ENCODE measurements at places on chromosomes 7 and 10.

GRCh38 chr7:78760620-78761355 is 692.7 kb downstream of the MAGI2 start:
- no peak for DNase-seq

DNA sequence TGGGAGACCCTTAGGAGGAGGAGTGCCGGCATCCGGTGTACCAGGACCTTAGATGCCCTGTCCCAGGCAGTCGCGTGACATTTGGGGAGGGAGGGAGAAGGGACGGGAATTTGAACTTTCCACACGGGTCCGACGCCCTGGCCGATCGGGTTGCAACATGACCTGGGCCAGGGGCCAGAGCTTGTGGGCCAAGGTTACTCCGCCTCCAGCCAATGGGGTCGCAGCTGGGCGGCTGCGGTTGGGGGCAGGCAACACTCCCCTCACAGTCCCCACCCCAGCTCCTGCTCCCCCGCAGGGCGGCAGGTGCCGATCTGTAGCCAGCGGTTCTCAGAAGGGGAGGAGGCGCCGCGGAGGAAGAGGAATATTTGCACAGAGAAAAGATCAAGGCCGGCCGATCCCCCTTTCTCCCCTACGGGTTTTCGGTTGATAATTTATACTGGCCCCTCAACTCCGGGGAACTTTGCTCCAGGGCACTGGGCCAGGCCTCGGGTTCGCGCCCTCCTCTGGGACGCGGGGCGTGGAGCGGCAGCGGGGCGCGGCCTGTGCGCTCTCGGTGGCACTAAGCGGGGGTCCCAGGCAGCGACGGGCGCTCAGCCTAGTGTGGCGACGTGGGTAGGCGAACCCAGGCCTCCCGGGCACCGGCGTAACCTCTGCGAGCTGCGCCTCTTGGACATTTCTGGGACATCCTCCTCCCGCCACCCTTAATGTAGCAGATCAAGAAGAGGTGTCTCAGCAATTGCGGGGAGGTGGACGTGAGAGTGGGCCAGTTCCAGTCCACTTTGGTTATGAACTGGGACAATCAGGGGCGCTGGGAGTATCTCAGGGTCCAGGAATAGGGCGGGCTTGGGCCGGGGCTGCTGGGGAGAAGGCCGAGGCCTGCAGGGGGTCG is 1.2 kb downstream of the MLXIPL start:
- DNase-seq, result no peak

DNA sequence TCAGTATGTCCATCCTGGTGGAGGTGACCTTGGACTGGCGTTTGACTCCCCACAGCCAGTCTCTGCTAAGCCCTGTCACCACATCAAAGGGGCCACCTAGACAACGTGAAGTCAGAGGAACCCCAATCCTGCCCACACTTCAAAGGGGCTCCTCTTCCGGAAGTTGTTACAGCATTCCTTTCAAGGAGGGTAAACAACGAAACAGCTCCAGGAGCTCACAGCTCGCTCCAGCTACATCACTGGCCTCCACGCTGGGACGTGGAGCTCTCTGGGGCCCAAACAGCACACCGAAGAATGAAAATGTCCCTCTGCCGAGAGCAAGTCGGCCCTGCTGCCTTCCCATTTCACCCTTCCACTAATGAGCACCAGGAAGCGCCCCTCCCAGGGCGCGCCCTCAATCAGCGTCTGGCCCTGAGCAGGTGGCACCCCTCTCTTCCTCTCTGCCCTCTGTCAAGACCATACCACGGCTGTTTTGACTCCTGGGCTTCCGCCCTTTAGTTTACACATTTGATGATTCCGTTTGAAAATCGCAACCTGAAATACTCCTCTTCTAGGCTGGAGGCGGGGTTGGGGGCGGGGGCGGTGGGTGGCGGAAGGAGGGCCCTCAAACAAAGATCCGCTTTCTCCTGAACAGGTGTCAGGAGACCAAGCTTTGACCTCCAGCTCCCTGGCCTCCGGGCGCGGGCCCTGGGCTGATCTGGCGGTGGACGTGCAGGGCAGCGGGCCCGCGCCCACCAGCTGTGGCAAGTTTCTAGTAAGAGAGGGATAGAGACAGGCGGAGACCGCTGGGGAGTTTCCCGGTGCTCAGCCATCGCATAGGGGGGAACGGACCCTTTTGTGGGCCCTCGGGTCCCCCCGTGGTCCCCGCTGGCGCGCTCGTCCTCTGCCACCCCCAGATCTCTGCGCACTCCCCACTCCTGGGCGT is 53.1 kb upstream of the KDM7A start:
- no peak for DNase-seq

DNA sequence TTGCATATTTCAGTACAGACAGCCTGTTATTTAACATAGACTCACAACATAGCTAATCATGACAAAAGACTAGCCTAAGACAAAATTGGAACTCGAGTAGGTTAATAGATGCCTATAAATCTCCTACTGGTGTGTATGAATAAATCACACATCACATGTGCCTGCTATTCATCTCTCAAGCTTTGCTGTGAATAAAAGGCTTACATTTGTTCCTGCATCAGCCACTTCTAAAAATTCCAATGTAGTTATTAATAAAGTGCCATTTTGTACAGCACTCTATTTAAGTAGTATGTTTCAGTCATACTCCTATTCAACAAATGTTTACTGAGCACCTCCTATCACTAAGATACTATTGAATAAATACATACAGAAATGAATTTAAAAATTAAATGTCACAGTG is 486.3 kb downstream of the NRG3 start:
- DNase-seq, result no peak

- no peak for DNase-seq
These were observed 5.2 kb upstream of the COL26A1 start for GRCh38 chr7:101357433-101357832.

DNA sequence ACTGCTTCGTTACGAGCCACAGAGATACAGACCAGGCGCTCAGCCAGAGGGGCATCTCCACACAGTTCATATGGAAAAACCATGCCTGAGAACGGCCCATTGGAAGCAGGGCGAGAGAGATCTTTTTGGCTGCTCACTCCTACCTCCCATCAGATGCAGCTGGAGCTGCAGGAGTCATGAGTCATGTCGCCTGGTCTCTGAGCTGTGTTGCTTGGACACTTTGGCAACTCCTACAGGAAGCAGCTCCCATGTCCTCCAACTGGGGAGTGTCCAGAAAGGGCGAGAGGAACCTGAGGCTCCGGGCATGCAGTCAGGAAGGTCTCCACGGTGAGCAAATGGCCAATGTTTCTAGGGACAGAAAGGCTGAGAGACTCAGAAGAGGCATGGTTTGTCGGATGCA is 24.9 kb downstream of the INSIG1 start:
- no peak for DNase-seq

DNA sequence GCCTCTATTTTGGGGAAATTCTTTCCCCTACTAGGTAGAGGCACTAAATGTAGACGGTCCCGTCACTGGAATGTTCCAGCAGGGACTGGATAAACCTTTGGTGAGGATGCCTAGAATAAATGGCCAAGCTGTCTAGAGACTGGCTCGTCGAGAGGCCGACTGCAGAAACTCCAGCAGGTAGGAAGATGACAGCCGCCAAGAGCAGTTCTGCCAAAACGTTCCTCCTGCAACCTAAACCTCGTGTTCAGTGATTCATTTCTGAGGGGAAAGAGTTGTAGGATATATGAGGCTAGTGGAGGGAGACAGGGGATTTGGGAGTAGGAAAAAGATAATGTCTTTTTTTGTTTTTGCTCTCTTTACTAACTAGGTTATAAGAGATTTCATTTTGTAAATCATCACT is 184.7 kb upstream of the GDF10 start:
- DNase-seq, result no peak

DNA sequence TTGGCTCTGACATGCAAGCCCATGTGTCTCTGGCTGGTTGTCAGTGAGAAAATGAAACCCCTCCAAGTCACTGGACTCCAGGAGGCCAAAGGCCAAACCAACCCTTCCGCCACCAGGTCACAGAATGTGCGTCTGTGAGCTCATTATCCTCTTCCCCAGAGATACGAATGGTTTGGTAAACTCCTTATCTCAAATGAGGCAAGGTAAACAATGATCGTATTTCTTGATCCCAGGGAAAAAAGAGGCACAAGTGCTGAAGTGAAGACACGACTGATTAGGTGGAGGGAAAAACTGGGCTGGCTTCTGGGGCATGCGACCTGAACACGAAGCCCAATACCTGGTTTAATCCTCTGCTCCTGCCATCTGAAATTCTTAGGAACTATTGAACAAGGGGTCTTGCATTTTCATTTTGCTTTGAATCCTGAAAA is 70.6 kb upstream of the ARID5B start:
- DNase-seq, result no peak

GRCh38 chr10:12503311-12503710 is 154.0 kb downstream of the CAMK1D start:
- DNase-seq, result no peak

GRCh38 chr10:117619223-117619622 is 76.7 kb downstream of the EMX2 start:
- no peak for DNase-seq

- no peak for DNase-seq
These were observed 75.2 kb downstream of the INSIG1 start for GRCh38 chr7:155372782-155373358.

GRCh38 chr7:3910054-3910453 is 609.0 kb downstream of the SDK1 start:
- DNase-seq, result no peak

DNA sequence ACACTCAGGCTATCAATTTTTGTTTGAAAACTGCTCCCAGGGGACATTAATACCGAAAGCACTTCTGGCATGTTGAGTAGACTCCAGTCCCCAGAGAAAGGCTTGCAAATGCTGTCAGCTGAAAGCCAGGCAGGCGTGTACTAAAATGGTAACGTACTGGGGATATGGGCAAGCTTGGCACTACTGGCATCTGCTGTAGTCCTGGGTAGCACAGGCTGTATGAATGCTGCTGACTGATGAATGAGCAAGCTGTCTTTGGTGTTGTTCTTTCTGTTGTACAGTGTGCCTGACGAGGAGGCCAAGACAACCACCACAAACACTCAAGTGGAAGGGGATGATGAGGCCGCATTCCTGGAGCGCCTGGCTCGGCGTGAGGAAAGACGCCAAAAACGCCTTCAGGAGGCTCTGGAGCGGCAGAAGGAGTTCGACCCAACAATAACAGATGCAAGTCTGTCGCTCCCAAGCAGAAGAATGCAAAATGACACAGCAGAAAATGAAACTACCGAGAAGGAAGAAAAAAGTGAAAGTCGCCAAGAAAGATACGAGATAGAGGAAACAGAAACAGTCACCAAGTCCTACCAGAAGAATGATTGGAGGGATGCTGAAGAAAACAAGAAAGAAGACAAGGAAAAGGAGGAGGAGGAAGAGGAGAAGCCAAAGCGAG is 53.5 kb upstream of the AGBL3 start:
- no peak for DNase-seq

Measured in stimulated activated CD8-positive, alpha-beta memory T cell treated with anti-CD3 and anti-CD28 coated beads, Interleukin-15, amount 100 ng/mL, for 48 hours (primary cell).